Neural crest cell (in vitro differentiated cells): ENCODE measurements at places on chromosomes 6 and 20. TPM values are rescaled to one million over a fixed set of nuclear protein-coding genes. Genes with fewer than 3 reads are reported as not detected.

DNA sequence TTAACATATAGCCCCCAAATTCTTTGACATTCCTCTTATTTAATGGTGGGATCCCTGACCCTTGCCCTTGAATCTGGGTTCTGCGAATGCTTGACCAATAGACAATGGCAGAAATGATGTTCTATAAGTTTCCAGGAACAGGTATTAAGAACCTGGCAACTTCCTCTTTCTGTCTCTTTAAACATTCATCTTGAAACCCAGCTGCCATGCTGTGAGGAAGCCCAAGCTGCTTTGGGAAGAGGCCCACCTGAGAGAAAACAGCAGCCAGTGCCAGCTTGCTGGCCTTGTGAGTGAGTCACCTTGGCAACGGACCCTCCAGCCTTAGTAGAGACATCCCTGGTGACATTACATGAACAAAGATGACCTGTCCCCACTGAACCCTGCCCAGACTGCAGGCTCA is 45.2 kb upstream of the RALY start:
- no peak overlapping the region for H3K27ac ChIP-seq
- peaks cover 6% of the 10 kb centered on the region for H3K27me3 ChIP-seq
- H3K4me1 ChIP-seq: peaks cover 12% of the 10 kb centered on the region
- peaks cover 3% of the 10 kb centered on the region for H3K36me3 ChIP-seq
- no peak for DNase-seq
- H3K4me3 ChIP-seq: no peak overlapping the region

Gene ENPP3
- 0.14 and 0.20 TPM in 2 replicates for total RNA-seq

- peaks cover 15% of the 10 kb centered on the region for H3K4me1 ChIP-seq
- no peaks in the 10 kb centered on the region for H3K36me3 ChIP-seq
- H3K27ac ChIP-seq: peak overlapping the region; percentile 76
These were observed 66.0 kb upstream of the KIF16B start for GRCh38 chr20:16639027-16639941.

DNA sequence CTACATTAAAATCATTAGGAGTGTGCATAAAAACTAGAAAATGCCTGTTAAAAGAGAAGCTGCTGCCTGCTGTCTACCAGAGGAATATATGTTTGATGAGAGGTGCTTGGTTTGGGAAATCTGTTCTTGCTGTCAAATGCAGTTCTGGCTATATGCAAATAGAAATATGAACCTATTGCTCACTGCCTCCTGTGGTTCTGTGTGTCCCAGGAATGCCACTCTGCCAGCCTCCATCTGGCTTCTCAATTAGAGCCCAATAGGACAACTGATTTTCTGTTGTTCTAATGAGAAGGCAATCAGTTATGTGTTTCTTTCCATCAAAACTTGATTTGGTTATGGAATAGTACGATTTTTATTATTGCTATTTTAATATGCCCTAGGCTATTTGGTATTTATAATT is 759.7 kb downstream of the HDGFL1 start:
- H3K36me3 ChIP-seq: peaks cover 4% of the 10 kb centered on the region
- H3K4me3 ChIP-seq: no peak overlapping the region
- no peak overlapping the region for H3K27ac ChIP-seq
- H3K27me3 ChIP-seq: no peaks in the 10 kb centered on the region

Gene PNPLA1
- not detected in 2 replicates for total RNA-seq

Gene NOTCH4
- 5.6 and 6.3 TPM in 2 replicates for total RNA-seq

- H3K27me3 ChIP-seq: no peaks in the 10 kb centered on the region
- H3K36me3 ChIP-seq: no peaks in the 10 kb centered on the region
- H3K4me1 ChIP-seq: peaks cover 55% of the 10 kb centered on the region
- no peak overlapping the region for H3K4me3 ChIP-seq
- H3K27ac ChIP-seq: no peak overlapping the region
- no peak for DNase-seq
These were observed 141.3 kb downstream of the MAP3K7 start for GRCh38 chr6:90445533-90446108.

Gene CST5
- not detected in 2 replicates for total RNA-seq

DNA sequence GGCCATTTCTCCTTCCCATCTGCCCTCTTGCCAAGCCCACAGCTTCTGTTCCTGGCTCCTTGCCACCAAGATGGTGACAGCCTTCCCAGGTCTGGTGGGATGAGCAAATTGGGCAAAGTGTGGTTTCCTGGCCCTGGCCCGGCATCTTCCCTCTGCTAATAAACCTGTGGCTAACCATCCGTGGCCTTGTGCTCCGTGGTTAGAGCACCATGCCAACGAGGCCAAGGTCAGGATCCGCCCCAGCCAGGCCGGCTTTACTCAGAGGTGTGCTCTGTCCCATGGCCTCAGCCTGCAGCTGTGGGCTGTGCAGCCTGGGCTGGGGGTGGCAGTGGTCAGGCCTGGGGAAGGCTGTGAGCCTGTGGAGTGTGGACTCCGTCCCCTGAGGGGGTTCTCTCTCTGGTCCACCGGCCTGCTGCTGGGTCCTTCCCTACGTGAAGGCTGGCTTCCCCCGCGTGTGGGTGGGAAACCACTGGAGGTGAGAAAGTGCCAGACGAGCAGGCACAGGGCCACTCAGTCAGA is 117.4 kb downstream of the VEGFA start:
- no peak for DNase-seq
- peaks cover 6% of the 10 kb centered on the region for H3K4me1 ChIP-seq
- H3K4me3 ChIP-seq: no peak overlapping the region
- peaks cover 14% of the 10 kb centered on the region for H3K27me3 ChIP-seq

DNA sequence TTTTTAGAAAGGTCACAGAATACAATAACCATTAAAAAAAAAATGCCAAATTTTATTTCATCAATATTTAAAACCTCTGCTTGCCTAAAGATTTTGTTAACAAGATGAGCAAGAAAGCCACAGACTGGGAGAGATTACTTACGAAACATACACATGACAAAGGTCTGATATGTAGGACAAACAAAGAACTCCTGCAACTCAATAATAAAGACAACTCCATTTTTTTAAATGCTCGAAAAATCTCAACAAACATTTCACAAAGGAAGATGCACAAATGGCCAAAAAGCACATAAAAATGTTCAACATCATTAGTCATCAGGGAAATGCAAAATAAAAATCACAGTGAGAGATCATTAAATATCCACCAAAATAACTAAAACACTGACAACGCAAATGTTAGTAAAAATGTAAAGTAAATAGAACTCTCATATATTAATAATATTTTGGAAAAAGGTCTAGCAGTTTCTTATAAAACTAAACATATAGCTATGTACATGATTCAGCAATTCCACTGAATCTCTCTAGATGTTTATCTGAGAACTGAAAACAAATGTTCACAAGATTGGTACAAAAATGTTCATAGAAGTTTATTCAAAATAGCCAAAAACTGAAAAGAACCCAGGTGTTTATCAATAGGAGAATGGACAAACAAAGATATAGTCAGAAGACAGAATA is 10.3 kb downstream of the STK38 start:
- H3K36me3 ChIP-seq: peaks cover 16% of the 10 kb centered on the region
- H3K4me1 ChIP-seq: no peaks in the 10 kb centered on the region
- no peak overlapping the region for H3K27ac ChIP-seq

GRCh38 chr6:161477876-161478425 is 204.1 kb upstream of the AGPAT4 start:
- no peak overlapping the region for H3K4me3 ChIP-seq
- DNase-seq: no peak
- peaks cover 25% of the 10 kb centered on the region for H3K4me1 ChIP-seq
- no peaks in the 10 kb centered on the region for H3K36me3 ChIP-seq

DNA sequence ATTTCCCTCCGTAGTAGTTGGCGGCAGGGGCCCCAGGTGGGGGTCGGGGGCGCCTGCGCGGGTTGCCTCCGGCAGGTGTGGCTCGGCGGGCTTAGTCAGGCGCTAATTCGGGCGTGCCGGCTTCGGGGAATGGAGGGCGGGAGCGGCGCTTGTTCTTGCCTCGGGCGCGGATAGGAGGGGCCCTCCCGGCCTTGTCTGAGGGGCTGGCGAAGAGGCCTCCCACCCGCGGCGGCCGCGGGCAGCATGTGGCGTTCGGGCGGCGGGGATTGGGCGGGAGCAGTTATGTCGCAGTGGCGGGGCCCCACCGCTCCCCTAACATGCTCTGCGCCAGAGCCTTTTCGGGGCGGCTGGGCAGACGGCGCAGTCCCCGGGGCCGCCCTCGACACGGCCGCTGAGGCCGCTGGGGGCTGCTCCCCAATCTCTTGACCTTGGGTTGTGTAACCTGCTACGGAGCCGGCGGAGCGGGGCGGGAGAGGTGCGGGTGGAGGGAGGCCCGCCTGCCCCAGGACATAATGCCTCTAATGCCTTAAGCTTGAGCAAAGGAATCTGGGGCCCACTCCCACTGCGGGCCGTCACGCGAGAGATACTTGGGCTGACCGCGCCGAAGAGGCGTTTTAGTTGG is 1.1 kb downstream of the AMD1 start:
- peaks cover 48% of the 10 kb centered on the region for H3K4me1 ChIP-seq
- peaks cover 2% of the 10 kb centered on the region for H3K36me3 ChIP-seq
- DNase-seq: peak; percentile 46
- H3K27ac ChIP-seq: peak overlapping the region; percentile 75

Gene PNISR
- total RNA-seq: 155 and 156 TPM in 2 replicates

DNA sequence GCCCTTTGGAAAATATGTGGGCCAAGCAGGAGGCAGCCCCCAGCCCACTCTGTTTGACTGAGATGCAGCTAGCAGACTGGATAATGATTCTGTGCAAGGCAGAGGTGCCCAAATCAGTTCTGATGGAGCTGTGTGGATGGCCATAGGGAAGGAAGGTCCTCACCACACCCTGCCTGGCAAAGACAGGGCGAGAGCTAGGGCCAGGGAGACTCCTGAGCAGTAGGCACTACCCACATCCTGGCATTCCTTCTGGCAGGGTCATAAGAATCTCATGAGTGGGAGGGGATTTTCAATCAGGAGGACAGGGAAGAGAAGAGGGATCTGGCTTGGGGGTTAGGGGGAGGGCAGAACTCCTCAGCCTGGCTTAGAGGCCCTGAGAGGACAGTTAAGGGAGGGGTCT is 18.6 kb upstream of the TREM2 start:
- H3K27ac ChIP-seq: no peak overlapping the region
- H3K4me1 ChIP-seq: no peaks in the 10 kb centered on the region
- H3K27me3 ChIP-seq: peaks cover 13% of the 10 kb centered on the region
- DNase-seq: no peak

DNA sequence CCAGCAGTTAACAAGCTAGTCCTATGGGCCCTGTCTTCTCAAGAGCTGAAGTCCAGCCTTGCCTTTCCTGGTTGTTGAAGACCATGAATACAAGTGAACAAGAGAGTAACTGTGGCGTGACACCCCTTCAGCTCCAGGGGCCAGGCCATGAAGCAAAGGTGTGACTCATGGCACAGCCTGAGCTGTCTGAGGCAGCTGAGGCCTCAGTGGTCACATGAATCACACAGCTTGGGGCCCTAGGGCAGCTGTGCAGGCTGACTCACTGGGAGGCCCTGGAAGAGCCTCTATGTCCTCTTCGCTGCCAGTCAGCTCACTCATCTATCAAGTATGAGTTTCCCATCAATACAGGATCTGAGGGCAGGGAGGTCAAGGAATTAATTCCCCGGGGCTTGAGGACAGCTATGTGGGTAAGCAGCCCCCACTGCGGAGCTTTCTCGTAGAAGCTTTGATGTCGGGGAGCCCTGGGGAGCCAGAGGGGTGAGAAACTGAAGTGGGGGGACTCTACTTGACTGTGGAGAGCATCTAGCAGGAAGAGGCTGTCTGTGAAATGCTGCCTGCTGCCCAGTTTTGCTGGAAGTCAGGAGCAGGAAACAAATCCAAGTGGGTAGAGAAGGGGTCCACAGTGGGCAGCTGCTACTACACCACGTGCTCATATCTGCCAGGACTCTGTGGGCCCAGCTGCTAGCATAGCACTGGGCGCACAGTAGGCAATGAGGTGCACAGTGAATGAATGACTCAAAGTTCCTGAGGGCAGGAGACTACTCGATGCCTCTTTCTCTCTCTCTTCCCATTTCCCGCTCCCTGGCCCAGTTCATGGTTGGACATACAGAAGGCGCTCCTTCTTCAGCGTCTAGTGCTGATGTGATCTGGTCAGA is 13.7 kb upstream of the FAM83C start:
- H3K27ac ChIP-seq: peak overlapping the region; percentile 80
- no peak overlapping the region for H3K4me3 ChIP-seq
- no peaks in the 10 kb centered on the region for H3K36me3 ChIP-seq
- no peaks in the 10 kb centered on the region for H3K27me3 ChIP-seq
